Progenitor cell of endocrine pancreas (in vitro differentiated cells): ENCODE measurements at places on chromosomes 5 and 9.

DNA sequence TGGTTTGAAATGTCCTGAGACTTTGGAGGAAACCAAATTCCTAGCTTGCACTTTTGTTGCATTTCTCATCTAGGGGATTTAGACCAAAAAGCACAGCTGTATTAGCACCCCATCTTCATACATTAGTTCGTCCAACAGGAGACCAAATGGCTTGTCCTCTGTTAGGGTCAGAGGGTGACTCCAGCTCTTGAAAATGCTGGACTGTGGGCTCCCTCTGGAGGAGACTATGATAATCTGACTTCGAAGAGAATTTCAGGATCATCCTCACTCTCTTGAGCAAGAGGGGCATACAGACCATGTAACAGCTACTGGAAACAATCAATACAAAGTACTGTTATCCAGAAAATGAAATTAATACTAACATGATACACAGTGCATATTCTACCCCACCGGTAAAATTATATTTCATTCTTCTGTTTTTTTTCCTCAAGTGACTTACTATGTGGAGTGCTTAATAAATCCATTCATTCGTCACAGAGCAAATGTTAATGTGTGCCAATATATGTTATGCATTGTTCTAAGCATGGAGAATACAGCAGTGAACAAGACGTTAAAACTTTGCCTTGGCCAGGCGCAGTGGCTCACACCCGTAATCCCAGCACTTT, 63.7 kb upstream of the PPP2CA start:
- peak; percentile 30 for DNase-seq

GRCh38 chr5:138402640-138403039, 36.2 kb upstream of the REEP2 start:
- no peak for DNase-seq

- DNase-seq, result no peak
Observed at GRCh38 chr9:133419005-133419404, 1.2 kb upstream of the REXO4 start.

DNA sequence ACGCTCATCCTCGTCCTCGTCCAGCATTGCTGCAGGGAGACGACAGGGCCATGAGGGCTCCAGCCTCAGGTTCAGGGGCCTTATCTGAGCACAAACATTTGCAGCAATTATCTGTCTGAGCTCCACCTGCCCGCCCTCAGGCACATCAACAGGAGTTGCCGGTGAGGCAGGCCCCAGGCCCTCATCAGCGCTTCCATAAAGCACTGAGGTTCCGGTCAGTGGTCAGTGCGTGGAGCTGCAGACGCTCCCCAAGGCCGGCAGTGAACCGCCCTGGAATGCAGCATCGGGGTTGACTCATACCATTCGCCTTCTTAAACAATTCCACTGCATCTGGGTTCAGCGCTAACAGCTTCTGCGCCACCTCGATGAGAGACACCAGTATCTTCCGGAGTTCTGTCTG, 15.2 kb downstream of the UBAC1 start:
- no peak for DNase-seq

DNA sequence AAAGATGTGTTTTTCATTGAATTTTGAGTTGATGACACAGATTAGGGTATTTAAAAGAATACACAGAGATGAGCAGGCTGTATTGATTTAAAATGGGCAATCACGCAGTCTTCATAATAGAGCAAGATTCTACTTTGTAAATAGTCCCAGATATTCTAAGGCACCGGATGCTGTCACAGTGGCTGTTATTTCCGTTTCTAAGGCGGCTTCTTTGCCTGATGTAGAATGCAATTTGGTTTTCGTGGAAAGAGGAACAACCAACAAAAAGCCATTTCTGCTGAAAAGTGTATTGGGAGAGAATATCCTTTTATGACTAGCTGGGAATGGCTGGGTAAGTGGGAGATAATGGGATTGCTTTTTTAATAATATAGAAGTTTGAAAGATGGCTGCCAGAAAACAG, 17.5 kb downstream of the PRKACG start:
- no peak for DNase-seq

DNA sequence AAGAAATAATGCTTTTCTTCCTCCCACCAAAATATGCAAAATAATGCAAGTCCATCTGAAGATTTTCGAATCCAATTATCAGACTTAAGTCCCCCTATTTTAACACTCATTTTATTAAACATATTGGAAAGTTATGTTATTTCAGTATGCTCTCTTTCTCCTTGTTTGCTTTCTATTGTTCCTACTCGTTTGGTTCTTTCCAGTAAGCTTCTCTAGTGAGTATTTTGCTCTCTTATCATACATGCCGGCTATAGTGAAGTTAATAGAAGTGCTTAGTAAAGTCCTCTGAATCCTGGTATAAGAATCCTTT, 517 bp downstream of the ALDH1A1 start:
- DNase-seq, result no peak

DNA sequence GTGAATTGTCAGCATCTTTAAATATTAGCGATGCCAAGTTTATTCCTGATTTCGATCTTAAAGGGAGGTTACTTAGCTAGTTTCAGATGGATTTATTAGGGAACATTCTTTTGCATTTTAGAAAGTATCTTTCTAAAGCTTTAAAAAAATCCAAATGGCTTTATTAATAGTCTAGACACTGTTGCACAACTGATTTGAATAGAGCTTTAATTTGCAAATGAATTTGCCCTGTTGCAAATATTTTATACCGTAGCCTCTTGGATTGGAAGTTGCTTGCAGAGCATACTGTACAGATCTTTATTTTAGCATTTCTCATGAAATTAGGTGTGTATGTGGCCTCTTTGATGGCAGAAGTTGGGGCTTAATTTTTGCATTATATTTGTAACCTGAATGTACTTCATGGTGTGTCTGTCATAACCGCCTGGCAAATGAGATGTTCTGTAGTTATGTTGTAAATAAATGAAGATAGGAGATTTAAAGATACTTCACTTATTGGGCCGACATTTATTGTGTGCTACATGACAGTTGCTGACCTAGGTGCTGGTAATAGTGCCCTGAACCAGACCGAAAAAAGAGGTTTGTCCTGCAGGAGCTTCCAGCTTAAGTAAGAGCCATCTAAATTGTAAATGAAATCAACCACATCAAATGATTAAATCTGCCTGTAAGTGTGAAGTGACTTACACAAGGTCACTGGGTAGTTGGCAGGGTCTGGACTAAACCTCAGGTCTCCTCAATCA, 1.8 kb downstream of the TCERG1 start:
- DNase-seq, result no peak

DNA sequence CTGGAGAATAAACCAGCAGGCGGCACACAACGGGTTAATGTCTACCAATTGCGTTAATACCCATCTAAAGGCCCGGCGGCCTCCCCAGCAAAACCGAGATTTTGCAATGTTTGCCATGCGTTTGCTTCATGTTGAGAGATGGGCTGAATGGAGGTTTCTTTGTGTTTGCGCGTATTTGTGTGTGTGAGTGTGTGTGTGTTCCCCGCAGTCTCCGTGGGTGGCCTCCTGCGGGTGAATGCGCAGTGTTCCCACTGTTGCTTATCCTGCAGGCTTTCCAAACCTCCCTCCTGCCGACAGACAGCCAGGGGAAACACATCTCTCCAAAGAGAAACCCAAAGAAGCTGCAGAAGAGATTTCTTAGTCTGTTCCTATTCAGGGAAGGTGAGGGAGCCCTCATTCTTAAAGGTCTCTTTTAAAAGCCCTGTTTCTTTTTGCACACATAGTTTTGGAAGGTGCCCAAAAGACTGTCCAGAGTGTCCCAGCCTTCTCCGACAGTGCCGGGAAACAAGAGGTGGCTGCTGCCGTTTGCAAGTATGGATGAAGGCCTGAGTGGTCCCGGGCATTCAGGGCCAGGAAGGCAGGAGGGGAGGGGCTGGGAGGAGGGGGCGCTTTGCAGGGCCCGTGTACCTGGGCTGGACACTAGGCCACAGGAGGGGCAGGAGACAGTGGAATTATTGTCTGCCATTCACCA, 103.8 kb upstream of the ERCC6L2 start:
- no peak for DNase-seq

GRCh38 chr9:2336055-2336454, 285.5 kb upstream of the VLDLR start:
- no peak for DNase-seq

DNA sequence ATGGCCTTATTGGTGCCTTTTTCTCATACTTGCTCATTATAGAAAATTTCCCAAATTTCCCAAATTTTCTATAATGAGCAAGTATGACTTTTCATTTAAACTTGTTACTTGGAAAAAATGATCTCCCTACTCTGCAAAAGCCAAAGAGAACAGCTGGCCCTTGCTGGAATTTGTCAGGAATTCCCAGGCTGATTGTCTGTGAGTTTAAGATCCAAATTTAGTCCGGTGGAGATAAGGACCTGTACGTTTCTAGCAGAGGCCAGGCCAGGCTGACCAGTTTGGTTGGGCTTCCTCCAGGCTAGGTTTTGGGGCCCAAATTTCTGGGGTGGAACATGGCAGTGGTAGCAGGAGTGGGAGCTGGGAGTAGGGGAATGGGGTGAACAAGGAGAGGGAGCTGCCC, 51.9 kb downstream of the NEURL1B start:
- DNase-seq, result no peak

DNA sequence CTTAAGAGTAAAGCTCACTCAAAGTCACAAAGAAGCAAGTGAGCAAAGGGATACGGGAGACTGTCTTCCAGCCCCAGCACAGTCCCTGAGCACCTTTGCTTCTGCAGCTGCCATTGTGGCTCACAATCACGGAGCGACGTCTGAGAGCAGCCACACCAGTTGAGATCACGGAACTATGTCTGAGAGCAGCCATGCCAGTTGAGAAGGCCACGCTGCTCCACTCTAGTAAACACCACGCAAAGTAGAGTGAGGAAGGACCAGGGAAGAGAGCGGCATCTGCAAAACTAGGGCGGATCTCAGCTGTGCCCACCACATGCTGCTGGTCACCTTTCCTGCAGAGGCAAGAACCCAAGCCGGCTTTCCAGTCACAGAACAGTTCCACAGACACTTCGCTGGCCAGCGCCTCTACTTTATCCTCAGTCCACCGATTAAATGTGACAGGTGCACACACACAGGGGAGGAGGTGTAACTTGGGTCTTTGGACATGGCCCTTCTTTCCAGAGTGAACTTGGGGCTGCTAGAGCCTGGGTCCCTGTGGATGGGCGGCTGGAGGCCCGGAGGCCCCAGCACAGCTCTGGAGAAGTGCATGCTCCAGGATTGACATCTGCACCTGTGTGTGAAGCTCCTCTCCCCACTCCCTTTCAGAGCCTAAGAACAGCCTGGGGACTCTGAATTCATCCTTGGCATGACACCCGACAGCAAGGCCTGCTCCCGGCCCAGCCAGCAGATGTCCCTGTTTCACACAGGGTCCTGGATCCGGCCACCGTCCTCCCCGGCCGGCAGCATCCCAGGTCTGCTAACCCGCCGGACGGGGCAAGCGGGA, 324.9 kb upstream of the IRX4 start:
- peak; percentile 44 for DNase-seq

DNA sequence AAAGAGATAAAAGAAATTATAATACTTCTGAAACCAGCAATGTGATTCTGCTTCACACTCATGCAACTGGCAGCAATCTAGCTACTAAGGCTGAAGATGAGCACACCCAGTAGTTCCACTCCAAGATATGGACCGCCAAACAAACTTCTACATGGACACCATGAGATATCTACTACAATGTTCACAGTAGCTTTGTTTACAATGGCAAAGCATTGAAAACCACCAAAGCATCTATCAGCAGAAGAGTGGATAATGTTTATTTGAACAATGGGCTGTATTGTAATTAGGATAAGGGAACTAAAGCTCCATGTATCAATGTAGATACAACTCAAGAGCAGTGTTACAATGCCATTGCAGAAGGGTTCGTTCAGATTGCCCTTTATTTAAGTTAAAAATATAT, 91.2 kb upstream of the ERBIN start:
- no peak for DNase-seq

GRCh38 chr5:80781356-80781755, 126.6 kb upstream of the DHFR start:
- DNase-seq, result no peak

- DNase-seq, result no peak
Observed at GRCh38 chr9:70177121-70177520, 81.7 kb upstream of the SMC5 start.

DNA sequence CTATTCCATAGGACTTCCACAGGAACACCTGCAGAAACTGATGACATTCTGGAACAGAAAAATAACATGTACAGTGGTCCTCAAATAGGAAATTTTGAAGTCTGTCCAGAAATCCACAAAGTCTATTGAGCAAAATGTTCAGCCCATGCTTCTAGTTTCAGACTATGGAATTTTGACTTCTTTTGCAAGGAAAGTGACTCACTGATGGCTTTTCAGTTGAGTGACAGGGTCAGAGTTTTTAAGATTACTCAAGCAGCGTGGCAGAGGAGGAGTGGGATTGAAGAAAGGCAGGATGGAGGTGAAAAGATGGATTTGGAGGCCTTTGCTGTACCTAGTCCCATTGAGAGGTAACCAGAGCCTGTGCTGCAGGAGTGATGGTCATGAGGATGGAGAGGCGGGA, 151.5 kb downstream of the GOLPH3 start:
- DNase-seq, result no peak

DNA sequence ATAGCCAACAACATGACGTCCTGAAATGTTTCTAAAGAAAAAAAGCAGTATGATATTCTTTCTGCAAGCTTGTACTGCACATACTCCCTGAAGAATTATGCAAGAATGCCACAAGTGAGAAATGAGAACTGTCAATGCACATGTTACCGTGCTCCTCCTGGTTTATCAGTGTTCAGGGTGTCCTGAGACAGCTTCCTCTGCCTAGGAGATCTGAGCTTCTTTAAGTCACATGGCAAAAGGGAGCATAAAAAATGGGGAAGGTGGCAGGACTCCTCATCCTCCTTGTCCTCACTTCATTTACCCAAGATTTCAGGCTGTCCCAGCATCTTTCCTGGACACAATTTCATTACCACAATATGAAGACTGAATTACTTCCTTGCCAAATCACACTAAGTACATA, 238.2 kb downstream of the GLIS3 start:
- DNase-seq, result no peak

DNA sequence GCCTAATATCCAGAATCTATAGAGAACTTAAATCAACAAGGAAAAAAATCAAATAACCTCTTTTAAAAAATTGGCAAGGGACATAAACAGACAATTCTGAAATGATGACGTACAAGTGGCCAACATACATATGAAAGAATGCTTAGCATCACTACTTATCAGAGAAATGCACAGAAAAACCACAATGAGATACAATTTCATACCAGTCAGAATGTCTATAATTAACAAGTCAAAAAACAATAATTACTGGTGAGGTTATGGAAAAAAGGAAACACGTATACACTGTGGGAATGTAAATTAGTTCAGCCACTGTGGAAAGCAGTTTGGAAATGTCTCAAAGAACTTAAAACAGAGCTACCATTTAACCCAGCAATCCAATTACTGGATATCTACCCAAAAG, 1192.0 kb downstream of the CDH12 start:
- DNase-seq, result no peak

DNA sequence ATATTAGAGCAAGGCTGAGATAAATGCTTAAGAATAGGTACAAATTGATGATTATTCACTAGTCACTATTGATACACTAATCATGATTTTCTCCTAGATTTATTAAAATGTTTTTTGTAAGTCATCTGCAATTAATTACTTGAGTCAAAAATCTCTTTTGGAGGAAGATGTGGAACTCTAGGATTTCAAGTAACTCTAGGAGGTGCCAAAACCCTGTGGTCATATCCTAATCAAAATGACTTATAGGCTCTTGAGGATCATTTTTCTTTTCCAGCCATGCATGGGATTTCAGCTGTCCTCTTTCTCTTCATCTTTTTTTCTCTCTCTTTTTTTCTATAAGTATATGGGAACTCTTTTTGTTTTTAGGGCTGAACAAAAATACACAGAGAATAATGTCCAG, 141.8 kb upstream of the CD180 start:
- DNase-seq, result no peak

GRCh38 chr5:53161876-53162275, 52.3 kb upstream of the MOCS2 start:
- no peak for DNase-seq

- DNase-seq, result no peak
Observed at GRCh38 chr5:15502208-15502607, 2.2 kb downstream of the FBXL7 start.
